ENCODE measurements at places on chromosomes 1 and 21.
A peak's percentile ranks its signal among the peaks of the same experiment; 100 is the strongest.

- DNase-seq, result no peak
Measured at GRCh38 chr1:30770150-30770549, 12.6 kb upstream of the LAPTM5 start.

DNA sequence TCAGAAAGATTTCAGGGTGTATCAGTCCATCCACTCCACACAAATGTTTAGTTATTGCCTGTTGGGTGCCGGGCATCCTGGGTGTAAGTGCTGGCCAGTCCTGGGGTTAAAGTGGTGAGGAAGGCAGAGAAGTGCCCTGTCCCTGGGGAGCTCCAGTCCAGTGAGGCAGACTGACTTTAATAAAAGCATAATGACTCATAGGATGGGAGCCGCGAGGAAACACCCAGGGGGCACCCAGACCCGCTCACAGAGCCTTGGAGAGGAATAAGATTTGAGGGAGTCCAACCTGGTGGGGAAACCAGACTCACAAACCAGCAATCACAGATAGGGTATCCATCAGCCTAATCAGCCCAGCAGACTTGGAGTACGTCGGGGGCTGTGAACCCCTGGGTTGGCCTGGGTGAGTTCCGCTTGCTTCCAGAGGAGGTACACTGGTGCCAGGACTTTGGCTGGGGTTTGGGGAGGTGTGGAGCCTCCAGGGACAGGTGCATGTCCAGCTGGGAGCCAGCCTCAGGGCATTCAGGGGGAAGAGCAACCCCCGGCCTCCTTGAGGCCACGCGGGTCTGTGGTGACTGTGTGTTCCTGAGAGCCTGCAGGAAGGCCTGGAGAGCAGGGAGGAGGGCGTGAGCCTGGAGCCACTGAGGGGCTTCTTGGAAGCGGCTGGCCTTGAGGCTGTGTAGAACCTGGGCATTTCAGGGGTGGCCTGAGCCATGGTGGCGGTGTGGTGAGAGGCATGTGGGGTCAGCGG is 3.7 kb downstream of the PEAR1 start:
- no peak for DNase-seq

DNA sequence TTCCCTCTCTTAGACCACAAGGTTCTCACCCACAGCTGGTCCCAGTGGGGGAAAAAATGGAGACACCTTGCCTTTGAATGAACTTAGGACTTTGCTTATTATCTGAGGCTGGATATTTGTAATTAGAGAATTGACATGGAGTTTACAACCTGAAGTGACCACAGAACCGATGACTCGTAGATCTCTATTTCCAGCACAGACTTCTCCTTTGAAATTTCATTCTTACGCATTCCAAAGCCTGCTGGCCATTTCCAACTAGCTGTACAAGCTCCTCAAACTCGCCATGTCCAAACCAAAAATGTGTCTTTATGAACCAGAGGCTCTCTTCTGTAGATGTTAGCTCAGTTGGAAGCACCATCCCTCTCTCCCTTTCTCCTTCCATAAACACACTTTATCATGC is 12.0 kb downstream of the RAB7B start:
- DNase-seq, result no peak

DNA sequence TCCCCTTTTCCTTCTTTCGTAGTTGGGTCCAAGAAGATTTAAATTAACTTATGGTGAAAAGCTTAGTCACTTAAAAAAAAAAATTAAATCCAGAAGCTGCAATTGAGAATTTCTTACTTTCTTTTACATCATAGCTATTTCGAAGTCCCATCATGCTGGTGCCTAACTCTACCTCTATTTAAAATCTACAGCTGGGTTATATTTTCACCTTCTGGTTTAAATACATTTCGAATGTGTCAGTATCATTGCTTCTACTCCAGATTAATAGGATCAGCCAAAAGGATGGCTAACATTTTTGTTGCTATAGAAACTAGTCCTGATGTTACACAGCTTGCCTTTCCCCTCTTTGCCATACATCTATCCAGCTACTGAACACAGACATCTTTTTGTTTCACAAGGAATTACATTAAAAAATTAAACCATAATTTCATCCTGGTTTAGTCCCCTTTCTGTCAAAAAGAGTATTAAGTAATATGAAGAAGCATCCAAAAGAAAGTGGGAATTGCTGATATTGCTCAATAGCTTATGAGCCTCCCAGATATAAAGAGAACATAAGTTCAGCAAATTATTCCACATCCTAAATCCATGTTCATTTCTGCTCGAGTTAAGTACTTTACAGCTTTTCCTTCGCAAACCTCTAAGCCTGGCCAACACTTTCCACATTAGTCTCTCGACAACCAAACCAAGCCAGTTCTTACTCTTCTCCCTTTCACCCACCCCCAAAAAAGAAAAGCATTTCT is 396.7 kb upstream of the DAB1 start:
- DNase-seq, result no peak

- DNase-seq, result no peak
Measured at GRCh38 chr1:90911353-90911752, 110.5 kb downstream of the ZNF644 start.

- no peak for DNase-seq
Measured at GRCh38 chr1:38486085-38486484, 373.5 kb downstream of the RRAGC start.

- DNase-seq, result peak; percentile 10
Measured at GRCh38 chr1:173195596-173196088, 11.5 kb downstream of the TNFSF4 start.

- DNase-seq, result no peak
Measured at GRCh38 chr1:151774256-151774922, 11.1 kb upstream of the MRPL9 start.

GRCh38 chr21:45427331-45428271 is 22.6 kb downstream of the COL18A1 start:
- DNase-seq, result no peak

DNA sequence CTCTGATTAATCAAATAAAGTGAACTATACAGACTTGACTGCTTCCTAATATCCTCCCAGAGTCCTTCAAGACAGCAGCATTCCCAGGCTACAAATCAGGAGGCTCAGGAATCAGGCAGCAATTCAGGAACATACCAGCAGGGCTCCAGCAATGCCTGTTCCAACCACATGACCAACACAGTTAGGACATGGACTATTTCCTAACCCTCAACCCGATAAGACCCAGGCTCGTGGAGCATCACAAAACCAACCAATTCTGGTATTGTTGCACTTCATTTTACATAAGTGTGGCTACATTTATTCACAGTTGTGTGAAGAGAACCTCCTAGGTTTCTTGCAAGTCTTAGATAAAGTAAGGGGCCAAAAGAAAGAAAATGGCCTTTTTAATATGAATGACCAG is 546.2 kb upstream of the ADGRL2 start:
- no peak for DNase-seq

DNA sequence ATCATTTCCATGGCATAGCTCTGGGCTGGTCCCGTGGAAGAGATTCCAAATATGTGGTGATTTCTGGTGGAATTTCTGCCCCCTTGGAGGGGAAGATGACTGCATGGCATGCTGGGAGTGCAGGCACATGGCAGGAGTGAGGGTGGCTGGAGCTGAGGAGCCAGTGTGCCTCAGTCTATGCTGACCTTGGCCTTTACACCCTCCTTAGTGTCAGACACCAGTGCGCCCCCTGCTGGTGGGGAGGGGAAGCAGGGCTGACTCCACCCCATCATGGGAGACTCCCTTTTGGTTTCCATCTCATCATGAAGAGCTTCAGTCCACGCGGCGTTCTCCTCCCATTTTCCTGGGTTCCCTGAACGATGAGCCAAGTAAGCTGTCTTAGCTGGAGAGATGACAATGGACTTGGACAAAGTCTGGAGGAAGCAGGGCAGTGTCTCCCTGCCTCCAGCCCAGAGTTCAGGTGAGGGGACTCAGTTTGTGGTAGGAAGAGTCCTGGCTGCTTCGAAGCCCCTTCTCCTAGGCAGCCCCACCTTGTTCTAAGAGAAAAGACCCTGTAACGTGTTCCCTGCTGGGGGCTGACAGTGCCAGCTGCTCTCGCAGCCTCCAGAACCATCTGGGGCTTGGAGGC is 10.3 kb downstream of the ALX3 start:
- DNase-seq, result peak; percentile 79

GRCh38 chr21:41009398-41010100 is 158.4 kb upstream of the BACE2 start:
- no peak for DNase-seq

- DNase-seq, result peak; percentile 64
Measured at GRCh38 chr1:39639305-39640130, at the start of gene HEYL. Gene HEYL, minus strand, starts transcription at chr1:39639643. Its CDS starts 18 bp downstream, at chr1:39639625.

DNA sequence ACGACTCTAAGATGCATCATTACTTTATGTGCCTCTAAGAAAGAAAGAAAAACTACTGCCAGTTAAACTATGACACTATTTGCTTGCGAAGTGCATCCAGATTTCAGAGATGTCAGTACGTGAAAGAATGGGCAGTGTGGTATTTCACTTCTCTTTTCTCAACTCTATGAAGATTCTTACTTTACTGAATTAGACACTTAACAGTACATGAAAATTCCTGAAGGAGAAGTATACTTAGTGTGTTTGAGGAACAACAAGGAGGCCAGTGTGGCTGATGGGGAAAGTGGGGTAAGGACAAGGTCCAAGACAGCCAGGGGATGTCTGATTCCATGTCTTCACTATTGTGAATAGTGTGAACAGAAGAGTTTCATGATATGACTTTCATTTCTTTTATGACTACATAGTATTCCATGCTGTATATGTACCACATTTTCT is 53.9 kb upstream of the HSD17B7 start:
- DNase-seq, result no peak

DNA sequence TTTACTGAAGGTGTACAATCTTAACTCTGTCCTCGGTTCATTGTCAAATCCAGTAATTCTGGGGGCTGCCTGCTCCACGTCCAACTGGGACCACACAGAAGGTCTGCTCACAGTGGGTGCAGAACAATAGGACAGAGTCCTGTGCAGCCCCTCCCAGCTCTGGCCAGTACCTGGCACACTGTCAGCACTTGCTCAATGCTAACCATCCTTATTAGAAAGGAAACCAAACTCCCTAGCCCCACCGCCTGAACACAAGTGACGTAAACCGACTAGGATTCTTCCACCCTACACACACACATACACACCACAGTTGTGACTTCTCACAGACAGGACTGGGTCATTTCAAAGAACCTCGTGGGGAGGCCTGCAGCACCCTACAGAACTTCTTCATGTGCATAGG is 5.2 kb downstream of the BCAR3 start:
- no peak for DNase-seq

DNA sequence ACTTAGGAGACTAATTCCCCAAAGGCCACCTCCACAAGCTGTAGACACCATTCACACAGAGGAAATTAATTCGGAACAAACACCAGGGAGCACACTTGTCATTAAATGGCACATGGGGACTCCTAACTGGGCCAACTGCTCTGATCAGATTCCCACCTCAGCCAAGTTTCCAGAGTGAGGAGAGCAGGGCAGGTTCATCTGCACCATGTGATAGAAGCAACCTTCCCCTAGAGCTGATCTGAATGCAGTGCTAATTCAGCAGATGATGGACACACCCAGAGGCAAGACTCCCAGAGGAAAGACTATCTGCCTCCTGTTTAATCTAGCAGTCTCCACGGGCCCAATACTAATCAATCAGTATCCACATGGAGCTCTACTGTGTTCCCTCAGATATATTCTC is 147.0 kb downstream of the VAV3 start:
- DNase-seq, result no peak

DNA sequence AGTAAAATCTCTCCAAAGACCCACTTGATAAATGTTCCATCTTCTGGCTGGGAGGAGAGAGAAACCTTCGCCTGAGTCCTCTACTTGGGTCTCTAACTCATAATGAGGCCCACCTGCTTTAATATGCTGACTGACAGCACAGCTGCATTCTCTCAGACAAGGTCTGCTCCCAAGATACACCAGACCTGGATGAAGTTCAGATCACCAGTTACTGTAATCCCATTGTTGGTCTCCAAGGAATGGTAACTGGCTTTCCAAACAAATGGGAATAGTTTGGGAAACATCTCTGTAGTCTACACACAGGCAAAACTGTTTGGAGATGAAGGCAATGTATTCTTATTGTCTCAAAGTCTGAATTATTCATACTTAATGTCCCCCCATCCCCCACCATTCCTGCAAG is 27.9 kb upstream of the COL24A1 start:
- DNase-seq, result no peak

DNA sequence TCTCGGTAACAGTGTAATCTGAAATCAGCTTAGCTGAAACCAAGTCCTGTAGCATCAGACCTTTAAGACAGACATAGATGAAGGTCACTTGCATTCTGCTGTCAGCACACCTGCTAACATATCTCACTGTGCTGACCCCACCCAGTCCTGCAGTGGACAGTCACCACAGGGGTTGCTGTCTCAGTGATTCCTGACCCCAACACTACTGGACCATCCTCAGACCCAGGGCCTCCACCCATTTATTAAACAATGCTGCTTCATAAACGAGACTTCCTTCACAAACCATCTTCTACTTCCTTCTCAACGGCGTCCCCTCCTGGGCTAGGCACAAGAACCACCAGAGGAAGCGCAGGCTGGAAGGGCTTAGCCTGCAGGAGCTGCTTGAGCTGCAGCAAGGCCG is 17.8 kb upstream of the LSS start:
- no peak for DNase-seq

DNA sequence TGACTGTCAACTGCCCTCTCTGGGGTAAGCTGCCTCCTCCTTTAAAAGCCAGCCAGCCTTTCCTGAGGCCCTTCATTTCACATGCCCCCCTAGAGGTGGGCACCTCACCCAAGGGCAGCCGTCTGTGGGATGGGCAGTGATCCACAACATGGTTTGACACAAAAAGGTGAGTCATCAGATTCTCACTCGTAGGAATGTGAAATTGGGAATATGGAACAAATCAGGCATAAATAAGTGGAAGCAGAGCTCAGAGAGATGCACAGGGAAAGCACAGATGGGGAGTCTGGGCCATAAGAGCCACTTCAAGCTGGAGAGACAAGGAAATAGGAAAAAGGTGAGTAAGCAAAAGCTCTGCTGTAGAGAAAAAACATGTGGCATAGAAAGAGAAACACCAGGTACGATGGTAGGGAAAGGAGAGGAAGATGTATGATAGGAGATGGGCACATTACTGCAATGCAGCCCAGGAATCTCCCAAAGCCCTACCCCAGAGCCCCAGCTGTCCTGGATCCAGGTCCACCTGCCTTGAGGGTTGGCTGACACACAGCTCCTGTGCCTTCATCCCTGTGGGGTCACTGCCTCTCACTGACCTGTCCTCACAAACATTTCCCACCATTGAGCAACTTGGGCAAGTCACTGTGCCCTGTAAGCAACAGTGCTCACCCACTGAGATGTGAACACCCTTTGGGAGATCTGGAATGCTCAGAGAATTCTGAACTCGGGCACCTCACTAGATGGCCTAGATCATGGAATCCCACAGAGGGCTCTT is 86.6 kb downstream of the ASTN1 start:
- no peak for DNase-seq

DNA sequence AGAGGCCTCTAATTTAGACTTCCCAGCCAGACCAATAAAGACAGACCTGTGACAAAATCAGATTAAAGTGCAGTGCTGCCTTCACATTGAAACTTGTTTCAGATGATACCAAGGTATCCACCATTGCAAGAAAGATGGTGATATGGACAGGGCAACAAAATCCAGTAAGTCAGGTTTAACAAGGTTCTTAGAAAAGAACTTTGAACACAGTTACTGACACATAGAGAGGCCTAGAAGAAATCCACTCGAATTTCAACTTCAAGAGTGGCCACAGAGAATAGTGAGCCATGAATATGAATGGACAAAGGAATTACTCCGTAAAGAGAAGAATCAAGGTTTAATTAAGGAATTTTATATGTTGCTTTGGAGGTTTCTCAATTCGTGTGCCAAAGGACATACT is 230.4 kb downstream of the KCNT2 start:
- no peak for DNase-seq

- no peak for DNase-seq
Measured at GRCh38 chr1:237029850-237030535, 12.0 kb upstream of the RYR2 start.

GRCh38 chr21:35197992-35198431 is 148.9 kb upstream of the RUNX1 start:
- no peak for DNase-seq

GRCh38 chr1:166905136-166905535 is 29.1 kb upstream of the TADA1 start:
- no peak for DNase-seq
